ENCODE measurements at places on chromosomes 7 and 10. TPM values are rescaled to one million over a fixed set of nuclear protein-coding genes. Genes with fewer than 3 reads are reported as not detected.
A peak's percentile ranks its signal among the peaks of the same experiment; 100 is the strongest.

Gene COL28A1
- total RNA-seq, result 1.8 TPM

GRCh38 chr10:73886085-73886529 lies 11.8 kb upstream of the CAMK2G start:
- no peaks in the 10 kb centered on the region for H3K27me3 ChIP-seq
- no peak overlapping the region for H3K4me3 ChIP-seq
- DNase-seq, result peak; percentile 34
- no peak overlapping the region for H3K27ac ChIP-seq
- no peaks in the 10 kb centered on the region for H3K36me3 ChIP-seq

GRCh38 chr10:86258941-86259340 lies 107.7 kb downstream of the GRID1 start:
- H3K4me3 ChIP-seq, result no peak overlapping the region
- DNase-seq, result peak; percentile 33
- peaks cover 70% of the 10 kb centered on the region for H3K27me3 ChIP-seq
- no peaks in the 10 kb centered on the region for H3K4me1 ChIP-seq

GRCh38 chr10:122565766-122566206 lies 5.2 kb downstream of the DMBT1 start:
- peaks cover 12% of the 10 kb centered on the region for H3K4me1 ChIP-seq
- H3K4me3 ChIP-seq, result no peak overlapping the region
- H3K27ac ChIP-seq, result no peak overlapping the region
- H3K36me3 ChIP-seq, result no peaks in the 10 kb centered on the region
- peak; percentile 56 for DNase-seq

- no peaks in the 10 kb centered on the region for H3K36me3 ChIP-seq
- peaks cover 27% of the 10 kb centered on the region for H3K27me3 ChIP-seq
- H3K4me1 ChIP-seq, result peaks cover 2% of the 10 kb centered on the region
- H3K27ac ChIP-seq, result no peak overlapping the region
- no peak for DNase-seq
Observed at GRCh38 chr10:50788951-50789945, 49.5 kb downstream of the ASAH2B start.

GRCh38 chr10:15253951-15254807 lies 85.7 kb upstream of the NMT2 start:
- no peak for DNase-seq
- peaks cover 10% of the 10 kb centered on the region for H3K4me1 ChIP-seq
- H3K27me3 ChIP-seq, result no peaks in the 10 kb centered on the region
- no peak overlapping the region for H3K4me3 ChIP-seq

Gene CYP2E1
- 3.5 TPM for total RNA-seq

DNA sequence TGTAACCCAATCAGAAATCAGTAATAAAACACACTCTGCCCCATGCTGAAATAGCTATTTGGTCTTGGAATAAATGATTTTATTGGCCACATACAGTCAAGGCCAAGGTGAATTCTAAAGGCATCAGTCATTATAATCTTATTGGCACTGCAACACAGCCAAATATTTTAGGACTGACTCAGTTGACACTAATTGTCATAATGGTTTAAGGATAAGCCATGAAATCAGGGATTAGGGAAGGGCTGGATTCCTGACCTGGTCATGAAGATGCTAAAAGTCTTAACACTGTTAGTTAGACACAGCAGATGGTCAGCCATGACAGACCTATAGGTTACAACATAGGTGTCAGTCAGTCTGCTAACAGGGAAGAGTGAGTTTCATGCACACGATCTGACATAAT lies 330.3 kb upstream of the NPSR1 start:
- H3K36me3 ChIP-seq, result no peaks in the 10 kb centered on the region
- H3K4me1 ChIP-seq, result no peaks in the 10 kb centered on the region
- H3K27me3 ChIP-seq, result peaks cover 1% of the 10 kb centered on the region
- DNase-seq, result no peak

DNA sequence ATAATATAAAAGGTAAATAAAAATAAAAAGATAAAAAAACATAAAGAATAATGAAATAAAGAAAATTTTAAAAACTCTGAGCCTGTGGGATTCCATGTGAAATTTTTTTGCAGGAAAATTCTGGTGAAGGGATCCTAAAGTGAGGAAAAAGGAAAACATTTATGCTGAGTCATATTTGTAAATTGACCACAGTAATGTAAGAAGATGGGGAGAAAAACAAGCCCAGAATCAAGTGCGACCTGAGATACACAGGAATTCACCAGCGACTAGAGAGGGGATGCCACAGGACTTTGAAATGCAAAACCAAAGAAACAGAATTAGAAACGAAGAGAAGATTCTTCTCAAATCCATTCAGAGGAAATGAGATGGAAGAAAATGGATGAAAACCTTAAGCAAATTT lies 133.8 kb upstream of the PFKP start:
- H3K4me3 ChIP-seq, result no peak overlapping the region
- H3K27ac ChIP-seq, result no peak overlapping the region
- peaks cover 39% of the 10 kb centered on the region for H3K27me3 ChIP-seq
- DNase-seq, result no peak

GRCh38 chr7:13442226-13442625 lies 547.2 kb downstream of the ETV1 start:
- no peaks in the 10 kb centered on the region for H3K4me1 ChIP-seq
- no peaks in the 10 kb centered on the region for H3K27me3 ChIP-seq
- H3K4me3 ChIP-seq, result no peak overlapping the region
- H3K27ac ChIP-seq, result no peak overlapping the region

GRCh38 chr10:21160116-21160515 lies 263.0 kb upstream of the NEBL start:
- peaks cover 17% of the 10 kb centered on the region for H3K4me1 ChIP-seq
- DNase-seq, result no peak
- no peaks in the 10 kb centered on the region for H3K27me3 ChIP-seq
- no peak overlapping the region for H3K27ac ChIP-seq

DNA sequence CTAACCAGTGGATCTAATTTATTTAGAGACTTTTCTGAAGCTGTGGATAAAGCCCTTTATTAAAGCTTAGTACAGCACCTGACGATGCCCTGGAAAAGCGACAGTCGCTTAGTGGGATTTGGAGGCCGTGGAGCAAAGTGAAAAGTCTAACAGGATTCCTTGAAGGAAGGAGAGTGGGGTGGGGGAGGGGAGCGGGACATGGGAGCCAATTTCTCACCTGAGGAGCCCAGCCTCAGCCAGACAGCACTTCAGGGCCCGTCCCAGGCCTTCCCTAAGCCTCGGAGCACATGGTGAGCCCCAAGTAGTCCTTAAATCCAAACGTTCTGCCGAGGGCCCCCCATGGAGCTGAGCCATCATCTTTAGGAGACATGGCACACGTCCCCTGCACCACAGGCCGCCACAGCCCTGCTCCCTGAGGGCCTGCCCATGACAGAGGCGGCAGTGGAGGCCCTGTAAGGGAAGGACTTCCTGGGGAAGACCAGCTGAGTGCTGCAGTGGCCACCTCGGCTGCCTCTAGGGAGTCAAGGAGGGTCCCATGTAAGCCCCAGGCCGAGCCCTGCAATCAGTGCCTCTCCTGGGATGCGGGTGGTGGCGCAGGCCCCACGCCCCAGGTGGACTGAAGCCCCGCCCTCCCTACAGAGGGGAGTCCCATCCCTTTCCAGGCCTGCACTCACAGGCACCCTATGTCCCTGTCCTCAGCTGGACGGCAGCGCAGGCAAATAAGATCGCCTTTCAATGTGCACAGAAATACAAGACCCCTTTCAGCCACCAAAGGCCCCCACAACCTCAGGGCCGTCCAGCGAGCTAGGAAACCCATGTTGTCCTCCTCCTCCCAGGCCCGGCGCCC lies 187.0 kb downstream of the MAD1L1 start:
- no peak for DNase-seq
- H3K4me3 ChIP-seq, result no peak overlapping the region
- no peak overlapping the region for H3K27ac ChIP-seq
- no peaks in the 10 kb centered on the region for H3K27me3 ChIP-seq
- peaks cover 25% of the 10 kb centered on the region for H3K36me3 ChIP-seq
- peaks cover 17% of the 10 kb centered on the region for H3K4me1 ChIP-seq

- peaks cover 55% of the 10 kb centered on the region for H3K4me1 ChIP-seq
- H3K27me3 ChIP-seq, result no peaks in the 10 kb centered on the region
- peak overlapping the region; percentile 96 for H3K27ac ChIP-seq
- H3K36me3 ChIP-seq, result peaks cover 19% of the 10 kb centered on the region
- H3K4me3 ChIP-seq, result no peak overlapping the region
- DNase-seq, result no peak
Observed at GRCh38 chr7:92694211-92694610, 104.0 kb upstream of the FAM133B start.

Gene STEAP2
- total RNA-seq, result 2.9 TPM

Gene PON1
- total RNA-seq, result not detected

Gene GOLGA7B
- total RNA-seq, result 0.07 TPM

DNA sequence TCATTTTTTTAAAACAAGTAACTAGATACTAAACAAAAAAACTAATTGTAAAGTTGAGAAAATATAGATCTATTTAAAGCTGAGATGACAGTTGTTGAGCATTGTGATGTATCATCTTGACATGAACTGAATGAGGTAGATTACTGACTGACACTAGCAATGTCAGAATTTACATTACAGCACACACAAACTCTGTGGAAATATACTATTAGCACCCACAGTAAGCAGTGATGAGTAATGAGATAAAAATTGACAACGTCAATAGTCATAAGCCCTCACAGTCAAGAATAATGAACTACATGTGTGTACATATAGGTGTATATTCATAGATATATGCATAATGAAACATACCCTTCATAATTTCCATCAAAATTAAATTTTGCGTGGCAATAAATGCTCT lies 368.4 kb downstream of the TFEC start:
- peaks cover 21% of the 10 kb centered on the region for H3K4me1 ChIP-seq
- DNase-seq, result no peak
- no peaks in the 10 kb centered on the region for H3K27me3 ChIP-seq
- H3K4me3 ChIP-seq, result no peak overlapping the region

GRCh38 chr10:110513949-110514348 lies 16.2 kb downstream of the DUSP5 start:
- H3K27ac ChIP-seq, result no peak overlapping the region
- H3K27me3 ChIP-seq, result peaks cover under 1% of the 10 kb centered on the region
- DNase-seq, result no peak
- peaks cover 4% of the 10 kb centered on the region for H3K4me1 ChIP-seq

GRCh38 chr7:139854803-139855497 lies 25.9 kb downstream of the TBXAS1 start:
- no peaks in the 10 kb centered on the region for H3K27me3 ChIP-seq
- no peaks in the 10 kb centered on the region for H3K4me1 ChIP-seq
- no peak overlapping the region for H3K4me3 ChIP-seq
- no peak overlapping the region for H3K27ac ChIP-seq
- no peak for DNase-seq
- H3K36me3 ChIP-seq, result no peaks in the 10 kb centered on the region

- peak overlapping the region; percentile 96 for H3K27ac ChIP-seq
- peaks cover 53% of the 10 kb centered on the region for H3K4me1 ChIP-seq
- peak; percentile 11 for DNase-seq
- H3K4me3 ChIP-seq, result no peak overlapping the region
Observed at GRCh38 chr7:371779-372545, 82.0 kb downstream of the FOXL3 start.

Gene NPY
- not detected for total RNA-seq

Gene LIPF
- total RNA-seq, result not detected

Gene OGDHL
- total RNA-seq, result 10.4 TPM

DNA sequence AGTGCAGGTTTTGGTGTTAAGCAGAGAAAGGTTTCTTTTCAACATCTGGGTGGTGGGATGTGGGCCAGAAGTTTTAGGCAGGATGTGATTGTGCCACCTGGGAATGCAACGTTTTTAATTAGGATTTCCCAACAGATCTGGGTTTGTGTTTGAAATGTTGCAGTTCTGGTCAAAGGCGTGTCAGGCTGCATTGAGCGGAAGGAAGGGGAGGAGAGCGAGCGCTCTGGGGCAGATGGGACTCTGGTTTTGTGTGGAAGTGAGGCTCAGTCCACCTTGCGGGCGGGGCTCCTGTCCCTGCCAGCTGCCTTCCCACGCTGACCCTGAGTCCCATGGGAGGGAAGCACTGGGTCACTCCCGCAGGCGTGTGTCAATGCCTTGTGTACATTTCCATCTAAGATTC lies 767.7 kb downstream of the KCNMA1 start:
- peaks cover 59% of the 10 kb centered on the region for H3K27me3 ChIP-seq
- H3K27ac ChIP-seq, result no peak overlapping the region
- no peaks in the 10 kb centered on the region for H3K36me3 ChIP-seq
- DNase-seq, result no peak

GRCh38 chr7:133576612-133577168 lies 323.8 kb downstream of the EXOC4 start:
- no peaks in the 10 kb centered on the region for H3K27me3 ChIP-seq
- H3K4me1 ChIP-seq, result no peaks in the 10 kb centered on the region
- no peak for DNase-seq
- H3K27ac ChIP-seq, result no peak overlapping the region

- DNase-seq, result no peak
- H3K36me3 ChIP-seq, result no peaks in the 10 kb centered on the region
- no peak overlapping the region for H3K27ac ChIP-seq
- no peaks in the 10 kb centered on the region for H3K4me1 ChIP-seq
Observed at GRCh38 chr7:72176875-72177274, 235.3 kb downstream of the CALN1 start.

DNA sequence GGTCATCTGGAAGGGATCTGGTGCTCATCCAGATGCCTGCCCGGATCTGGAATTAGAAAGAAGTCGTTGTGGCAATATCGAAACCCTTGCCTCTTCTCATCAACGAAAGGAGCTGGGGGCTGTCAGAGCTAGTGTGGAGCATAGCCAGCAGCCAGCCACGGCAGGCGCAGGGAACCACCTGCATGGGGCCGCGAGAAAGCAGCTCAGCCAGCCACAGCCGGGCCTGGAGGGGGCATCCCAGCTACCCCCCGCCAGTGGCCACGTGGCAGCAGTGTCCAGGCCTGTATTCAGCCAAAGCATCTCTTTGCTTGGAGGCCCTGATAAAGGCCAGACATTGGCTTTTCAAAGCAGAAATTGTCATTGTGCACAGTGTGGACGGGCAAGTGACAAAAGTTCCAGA lies 19.1 kb downstream of the GPR26 start:
- no peak for DNase-seq
- no peaks in the 10 kb centered on the region for H3K36me3 ChIP-seq
- H3K27ac ChIP-seq, result no peak overlapping the region

DNA sequence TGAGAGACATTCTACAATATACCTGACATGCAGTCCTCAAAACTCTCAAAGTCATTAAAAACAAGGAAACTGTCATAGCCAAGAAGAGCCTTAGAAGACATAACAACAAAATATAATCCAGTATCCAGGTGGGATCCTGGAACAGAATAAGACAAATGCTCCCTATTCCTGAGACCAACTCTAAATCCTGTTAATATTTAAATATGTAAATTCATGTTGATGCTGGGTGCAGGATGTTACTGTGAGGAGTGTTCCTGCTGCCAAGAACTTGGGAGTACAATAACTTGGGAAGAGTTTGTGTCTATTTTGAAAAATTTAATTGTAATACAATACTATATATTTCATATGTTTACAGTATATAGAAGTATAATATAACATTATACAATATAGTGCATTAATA lies 61.0 kb downstream of the FAS start:
- no peaks in the 10 kb centered on the region for H3K36me3 ChIP-seq
- no peak for DNase-seq
- peaks cover 5% of the 10 kb centered on the region for H3K4me1 ChIP-seq
- H3K27ac ChIP-seq, result no peak overlapping the region
- H3K27me3 ChIP-seq, result no peaks in the 10 kb centered on the region

DNA sequence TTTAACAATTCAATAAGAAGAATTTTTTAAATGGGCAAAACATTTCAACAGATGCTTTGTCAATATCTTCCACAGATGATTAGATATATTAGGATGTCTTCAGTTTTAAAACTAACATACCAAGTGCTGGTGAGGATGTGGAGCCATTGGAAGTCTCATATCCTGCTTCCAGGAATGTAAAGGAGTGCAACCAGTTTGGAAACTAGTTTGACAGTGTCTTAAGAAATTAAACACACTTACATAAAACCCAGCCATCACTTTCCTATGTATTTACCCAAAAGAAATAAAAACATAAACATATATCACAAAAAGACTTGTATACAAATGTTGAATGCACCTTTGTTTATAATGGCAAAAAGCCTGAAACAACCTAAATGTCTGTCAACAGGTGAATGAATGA lies 13.3 kb upstream of the AGK start:
- H3K27ac ChIP-seq, result no peak overlapping the region
- H3K27me3 ChIP-seq, result peaks cover 14% of the 10 kb centered on the region
- no peaks in the 10 kb centered on the region for H3K36me3 ChIP-seq
- no peak for DNase-seq

Data from mesothelial cell of epicardium (in vitro differentiated cells).